NCI-H460 (cell line): ENCODE measurements at places on chromosomes 4 and X. TPM values are rescaled to one million over a fixed set of nuclear protein-coding genes. Genes with fewer than 3 reads are reported as not detected.

DNA sequence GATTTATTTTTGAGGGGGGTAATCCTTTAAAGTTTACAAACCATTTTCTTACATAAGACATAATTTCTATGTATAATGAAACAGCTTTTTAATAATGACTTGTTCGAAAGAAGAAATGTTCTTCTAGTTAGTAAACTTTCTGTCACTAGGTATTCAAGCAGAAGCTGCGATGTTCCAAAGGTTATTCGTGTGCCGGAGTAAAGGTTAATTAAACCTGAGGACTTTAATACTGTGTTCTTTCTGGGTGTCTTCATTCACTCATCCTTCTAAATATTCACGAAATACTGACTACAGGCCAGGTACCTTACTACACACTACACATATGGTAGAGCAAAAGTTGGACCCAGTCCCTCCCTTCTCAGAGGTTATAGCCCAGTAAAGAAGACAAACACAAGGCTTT is 96.7 kb downstream of the NR3C2 start:
- no peak for DNase-seq

DNA sequence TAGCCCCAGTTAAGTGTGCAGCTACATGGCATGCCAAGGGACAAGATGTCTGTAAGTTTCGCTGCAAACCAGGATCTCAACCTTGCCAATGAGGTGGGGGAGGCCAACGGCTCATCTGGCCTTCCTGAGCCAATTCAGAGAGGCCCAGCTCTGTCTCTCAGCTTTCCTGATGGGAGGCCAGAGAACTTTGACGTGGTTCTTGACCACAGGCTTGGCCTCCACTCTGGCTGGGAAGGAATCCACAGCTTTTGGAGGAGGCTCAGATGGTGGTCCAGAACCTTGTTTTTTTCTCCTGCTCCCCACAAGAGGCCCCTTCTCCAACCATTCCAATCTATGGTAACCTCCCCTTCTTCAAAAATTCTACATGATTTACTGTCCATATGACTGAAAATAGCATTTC is 9.8 kb downstream of the CAPN6 start:
- no peak for DNase-seq

DNA sequence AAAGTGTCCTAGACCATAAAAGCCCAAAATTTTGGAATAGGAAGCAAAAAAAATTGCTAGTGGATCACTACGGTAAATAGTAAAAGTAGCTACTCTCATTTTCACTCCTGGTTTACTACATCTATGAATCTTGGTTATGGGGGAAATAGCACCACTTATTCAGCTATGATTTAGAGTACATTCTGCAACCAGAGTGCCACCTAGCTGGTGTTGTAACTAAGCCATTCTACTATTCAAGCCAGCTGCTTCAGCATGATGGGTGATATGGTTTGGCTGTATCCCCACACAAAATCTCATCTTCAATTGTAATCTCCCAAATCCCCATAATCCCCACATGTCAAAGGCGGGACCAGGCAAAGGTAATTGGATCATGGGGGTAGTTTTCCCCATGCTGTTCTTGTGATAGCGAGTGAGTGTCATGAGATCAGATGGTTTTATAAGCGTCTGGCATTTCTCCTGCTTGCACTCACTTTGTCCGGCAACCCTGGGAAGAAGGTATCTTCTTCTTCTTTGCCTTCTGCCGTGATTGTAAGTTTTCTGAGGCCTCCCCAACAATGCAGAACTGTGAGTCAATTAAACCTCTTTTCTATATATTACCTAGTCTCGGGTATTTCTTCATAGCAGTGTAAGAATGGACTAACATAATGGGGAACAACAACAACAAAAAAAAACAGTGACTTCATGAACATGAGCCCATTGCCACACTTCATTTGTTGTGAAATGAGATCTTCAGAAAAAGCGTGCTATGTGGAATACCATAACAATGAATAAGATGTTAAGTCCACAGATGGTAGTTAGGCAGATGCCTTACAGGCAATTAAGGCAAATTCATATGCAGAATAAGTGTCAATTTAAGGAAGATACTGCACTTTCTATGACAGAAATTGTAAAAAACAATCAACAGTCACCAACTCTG is 280.1 kb downstream of the PABPC4L start:
- no peak for DNase-seq

DNA sequence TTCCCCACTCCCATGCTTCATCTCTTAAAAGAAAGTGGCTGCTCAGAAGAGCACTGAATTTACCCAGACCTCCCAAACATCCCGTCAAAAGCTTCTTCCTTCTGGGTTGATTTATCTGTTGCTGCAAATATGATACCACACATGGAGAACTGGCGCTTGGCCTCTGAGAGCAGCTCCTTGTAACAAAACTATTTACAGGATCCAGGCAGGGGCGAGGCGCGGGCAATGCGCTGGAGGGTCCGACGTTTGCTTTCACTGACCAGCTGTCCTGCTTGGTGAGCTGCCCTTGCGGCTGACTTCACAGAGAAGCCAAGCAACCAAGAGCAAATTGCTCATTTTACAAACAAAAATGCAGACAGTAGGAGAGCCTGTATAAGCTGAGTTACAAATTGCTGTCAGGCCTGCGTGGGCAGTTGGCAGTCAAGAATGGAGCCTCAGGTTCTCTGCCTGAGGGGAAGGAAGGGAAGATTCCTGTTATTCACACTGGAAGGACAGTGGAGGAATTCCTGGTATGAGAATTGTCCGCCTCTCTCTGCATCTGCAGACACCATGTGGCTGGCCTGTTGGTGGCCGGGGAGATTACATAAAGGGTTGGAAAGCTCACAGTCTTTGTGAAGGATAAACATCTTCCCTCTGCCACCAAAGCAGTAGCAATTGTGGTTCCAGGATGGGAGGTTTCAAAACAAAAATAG is 192.2 kb upstream of the LEF1 start:
- DNase-seq = no peak

DNA sequence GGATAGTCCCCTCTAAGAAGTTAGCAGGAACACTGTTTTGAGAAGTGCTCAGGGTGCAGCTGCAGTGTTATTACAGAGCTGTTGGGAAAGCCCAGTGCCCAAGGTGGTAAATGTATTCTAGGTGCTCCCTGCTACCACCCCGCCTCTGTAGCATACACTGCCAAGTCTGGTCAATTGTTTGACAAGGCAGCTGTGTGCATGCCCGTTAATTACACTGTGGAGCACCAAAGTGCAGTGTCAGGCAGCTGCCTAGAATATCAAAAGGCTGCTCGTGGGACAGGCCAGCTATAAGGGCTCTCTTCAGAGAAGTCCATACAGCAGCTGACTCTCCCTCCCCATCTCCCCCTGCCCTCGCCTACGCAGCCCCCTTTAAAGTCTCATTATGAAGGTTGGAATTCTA is 99.9 kb upstream of the KLHL13 start:
- DNase-seq = no peak

GRCh38 chr4:39970671-39971640 is 6.8 kb downstream of the PDS5A start:
- no peak for DNase-seq

PPP2R2C gene
- total RNA-seq = 14.9 and 17.6 TPM in 2 replicates

FHIP1A gene
- 0.10 and 0.12 TPM in 2 replicates for total RNA-seq

SPANXN4 gene
- total RNA-seq = 34.8 and 37.5 TPM in 2 replicates
